Activated T-cell treated with anti-CD3 and anti-CD28 coated beads, Interleukin-2, amount 50 U/mL, for 48 hours (primary cell): ENCODE measurements at places on chromosomes 11 and 22.

- no peak for DNase-seq
Observed at GRCh38 chr11:114496915-114497314, 57.6 kb downstream of the REXO2 start.

- DNase-seq: no peak
Observed at GRCh38 chr22:49253656-49254055, 574.0 kb downstream of the BRD1 start.

DNA sequence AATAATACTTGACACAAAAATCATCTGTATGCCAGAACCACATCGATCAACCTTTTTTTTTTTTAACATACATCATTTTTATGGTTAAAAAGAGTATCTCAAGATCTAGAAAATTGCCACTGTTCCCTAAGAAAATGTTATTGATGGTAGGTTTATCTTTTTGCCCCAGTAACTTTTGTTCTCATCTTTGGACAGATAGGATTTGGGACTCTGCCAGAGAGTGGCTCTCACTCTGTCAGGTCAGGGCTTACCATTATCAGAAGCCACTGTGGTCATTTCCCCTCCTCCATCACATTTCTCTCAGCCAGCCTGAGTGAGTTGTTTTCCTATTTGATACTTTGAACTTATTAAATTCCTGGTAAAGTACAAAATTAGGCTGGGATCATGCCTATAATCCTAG, 47.9 kb upstream of the YWHAH start:
- DNase-seq: no peak

- no peak for DNase-seq
Observed at GRCh38 chr11:17878743-17879142, 134.1 kb downstream of the SERGEF start.

- DNase-seq: no peak
Observed at GRCh38 chr11:102158164-102158735, 48.0 kb downstream of the YAP1 start.

DNA sequence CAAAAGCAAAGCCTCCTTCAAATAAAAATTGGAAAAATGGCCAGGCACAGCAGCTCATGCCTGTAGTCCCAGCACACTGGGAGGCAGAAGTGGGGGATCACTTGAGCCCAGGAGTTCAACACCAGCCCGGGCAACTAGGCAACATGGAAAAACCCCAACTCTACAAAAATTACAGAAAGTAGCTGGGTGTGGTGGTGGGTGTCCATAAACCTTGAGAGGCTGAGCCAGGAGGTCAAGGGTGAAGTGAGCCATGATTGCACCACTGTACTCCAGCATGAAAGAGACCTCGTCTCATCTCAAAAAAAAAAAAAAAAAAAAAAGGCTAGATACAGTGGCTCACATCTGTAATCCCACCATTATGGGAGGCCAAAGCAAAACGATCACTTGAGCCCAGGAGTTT, 22.3 kb downstream of the DDX6 start:
- DNase-seq: no peak

GRCh38 chr22:46480396-46480795, 57.0 kb downstream of the CELSR1 start:
- DNase-seq: no peak

GRCh38 chr11:128515826-128516778, 71.3 kb downstream of the ETS1 start:
- DNase-seq: no peak

GRCh38 chr11:46381819-46382645, 563 bp downstream of the MDK start:
- no peak for DNase-seq

GRCh38 chr11:44388828-44389657, 79.1 kb upstream of the ALX4 start:
- no peak for DNase-seq

DNA sequence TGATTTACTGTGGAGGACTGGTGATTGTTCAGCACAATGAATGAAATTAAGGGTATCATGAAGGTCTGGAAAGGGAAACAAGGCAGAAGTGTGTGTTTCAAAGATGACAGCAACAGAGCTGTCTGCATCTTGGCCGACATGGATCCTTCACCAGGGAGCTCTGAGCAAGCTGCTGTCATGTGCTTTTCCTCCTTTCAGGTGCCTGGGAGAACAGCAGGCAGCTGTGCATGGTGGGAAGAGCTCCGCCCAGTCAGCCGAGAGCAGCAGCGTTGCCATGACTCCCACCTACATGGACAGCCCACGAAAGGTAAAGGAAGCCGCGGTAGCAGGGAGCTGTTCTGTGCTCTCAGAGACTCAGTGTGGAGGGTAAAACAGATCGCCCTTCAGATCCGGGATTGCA, 87.1 kb upstream of the YWHAH start:
- no peak for DNase-seq

DNA sequence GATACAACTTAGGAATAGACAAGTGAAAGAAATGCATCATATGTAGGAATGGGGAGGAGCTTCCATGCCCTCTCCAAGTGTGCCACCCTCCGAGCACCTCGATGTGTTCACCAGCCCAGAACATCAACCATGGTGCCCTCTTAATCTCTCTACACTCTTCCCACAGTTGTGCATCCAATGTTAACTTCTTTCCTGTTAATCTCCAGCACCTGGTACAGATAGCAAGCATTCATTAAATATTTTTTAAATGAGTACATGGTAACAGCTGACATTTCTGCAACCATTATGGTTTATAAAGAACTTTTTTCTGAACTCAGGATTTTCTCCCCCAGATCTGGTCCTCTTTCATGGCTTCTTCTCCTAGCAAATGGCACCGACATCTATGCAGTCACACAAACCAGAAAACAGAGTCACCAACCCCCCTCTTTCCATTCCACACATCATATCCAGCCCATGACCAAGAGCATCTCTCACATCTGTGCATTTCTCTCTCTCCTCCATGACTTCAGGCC, 118.1 kb upstream of the CLPB start:
- DNase-seq: no peak

GRCh38 chr22:35150183-35151107, 84.5 kb downstream of the ISX start:
- DNase-seq: peak; percentile 84

- DNase-seq: peak; percentile 61
Observed at GRCh38 chr22:35631597-35631996, 14.5 kb upstream of the MB start.

DNA sequence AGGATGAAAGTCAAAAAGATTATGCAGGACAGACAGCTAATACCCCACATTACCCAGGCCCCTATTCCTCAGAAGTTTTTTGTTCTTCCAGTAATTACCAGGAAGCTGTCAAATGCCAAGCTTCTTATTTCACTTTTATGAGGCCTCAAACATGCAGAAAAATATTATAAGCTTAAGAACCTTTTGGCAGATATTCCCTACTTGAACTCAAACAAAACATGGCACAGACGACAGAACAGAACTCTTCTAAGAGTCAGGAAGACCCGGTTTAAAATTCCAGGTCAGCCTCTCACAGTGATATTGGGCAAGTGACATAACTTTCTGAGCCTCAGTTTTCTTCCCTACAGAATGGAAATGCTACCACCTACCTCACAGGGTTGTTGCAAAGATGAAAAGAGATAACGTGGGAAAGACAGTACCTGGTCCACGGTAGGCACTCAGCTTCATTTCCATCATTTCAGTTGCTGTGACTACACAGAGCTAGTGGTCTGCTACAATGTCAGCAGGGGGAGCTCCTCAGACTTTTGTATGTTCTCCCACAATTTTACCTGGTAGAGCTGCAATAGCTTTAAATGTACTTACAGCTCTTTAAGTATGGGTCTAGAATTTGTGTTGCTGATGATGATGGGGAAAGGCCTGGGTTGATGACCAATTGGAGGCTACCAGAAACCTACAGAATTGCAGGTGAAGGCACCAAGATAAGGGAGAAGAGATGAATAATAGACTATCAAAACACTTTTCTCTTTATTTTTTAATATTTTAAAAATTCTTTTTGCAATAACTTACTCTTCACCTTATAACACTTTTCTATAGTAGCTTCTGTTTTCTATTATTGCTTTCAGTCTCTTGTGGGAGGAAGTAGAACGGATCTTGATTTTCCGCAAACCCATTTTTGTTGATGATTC, 98.3 kb upstream of the CHRM4 start:
- DNase-seq: no peak

DNA sequence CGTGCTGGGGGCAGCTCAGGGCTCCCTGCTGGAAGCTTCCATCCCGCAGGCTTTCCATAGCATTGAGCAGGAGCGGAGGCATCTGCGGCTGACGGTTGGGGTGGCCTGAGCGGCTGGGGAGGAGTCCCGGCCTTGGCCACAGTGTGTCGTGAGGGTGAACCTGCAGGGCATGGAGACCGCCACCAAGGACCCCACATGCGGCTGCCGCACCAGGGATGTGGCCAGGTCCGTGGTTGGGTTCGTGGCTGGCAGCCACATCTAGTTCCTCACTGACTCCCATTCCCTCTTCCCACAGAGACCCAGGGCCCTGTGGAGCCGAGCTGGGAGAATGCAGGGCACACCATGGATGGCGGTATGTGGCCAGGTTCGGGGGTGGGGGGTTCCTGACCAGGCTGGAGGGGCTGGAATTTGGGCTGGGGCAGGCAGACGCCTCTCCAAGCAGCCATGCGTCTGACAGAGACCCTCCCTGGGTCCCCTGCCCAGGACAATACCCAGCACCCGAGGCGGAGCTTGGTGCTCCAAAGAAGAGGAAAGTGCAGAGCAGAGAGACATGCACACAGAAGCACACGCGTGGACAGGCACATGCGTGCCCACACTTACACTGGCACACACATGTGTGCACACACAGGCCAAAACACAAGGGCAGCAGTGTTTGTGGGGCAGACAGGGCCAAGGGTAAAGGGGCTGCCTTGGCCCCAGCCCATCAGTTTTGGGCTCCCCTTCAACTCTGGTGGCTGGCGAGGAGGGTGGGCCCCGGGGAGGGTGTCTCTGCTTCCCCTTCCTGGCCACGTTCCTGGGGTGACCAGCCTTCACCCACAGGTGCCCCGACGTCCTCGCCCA, 2.7 kb downstream of the MUC5B start:
- DNase-seq: no peak

DNA sequence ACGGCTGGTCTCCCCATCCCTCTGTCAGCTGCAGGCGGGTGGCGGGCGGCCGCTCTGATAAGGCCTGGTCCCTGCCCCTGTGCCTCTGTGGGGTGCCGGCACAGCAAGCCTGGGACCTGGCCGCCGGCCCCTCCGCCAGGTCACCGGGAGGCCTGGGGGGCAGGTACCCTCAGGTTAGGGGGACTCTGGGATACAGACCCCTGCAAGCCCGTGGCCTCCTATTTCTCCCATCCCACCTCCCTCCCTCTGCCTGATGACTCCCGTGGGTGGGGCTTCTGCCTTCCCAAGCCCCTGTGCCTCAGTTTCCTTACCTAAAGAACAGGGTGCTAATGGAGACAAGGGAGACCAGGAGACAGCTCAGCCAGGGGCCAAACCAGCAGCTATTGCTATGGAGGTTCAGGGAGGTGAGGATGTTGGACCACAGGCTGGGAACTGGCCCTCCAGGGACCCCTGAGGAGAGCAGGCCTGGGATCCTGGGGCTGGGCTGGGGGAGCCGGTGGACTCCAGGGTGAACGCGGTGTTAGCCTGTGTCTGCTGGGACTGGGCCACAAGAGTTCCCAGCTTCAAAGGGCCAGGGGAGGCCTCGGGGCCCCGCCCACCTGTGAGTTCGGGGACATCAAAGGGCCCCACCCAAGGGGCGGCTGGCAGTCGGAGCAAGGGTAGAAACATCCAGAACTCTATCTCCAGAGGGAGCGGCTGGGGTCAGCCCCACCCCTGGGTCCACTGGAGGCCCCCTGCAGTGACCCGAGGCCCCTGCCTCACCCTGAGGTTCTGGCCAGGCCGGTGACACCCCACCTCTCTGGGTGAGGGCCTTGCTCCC, 32.0 kb upstream of the TH start:
- DNase-seq: no peak

DNA sequence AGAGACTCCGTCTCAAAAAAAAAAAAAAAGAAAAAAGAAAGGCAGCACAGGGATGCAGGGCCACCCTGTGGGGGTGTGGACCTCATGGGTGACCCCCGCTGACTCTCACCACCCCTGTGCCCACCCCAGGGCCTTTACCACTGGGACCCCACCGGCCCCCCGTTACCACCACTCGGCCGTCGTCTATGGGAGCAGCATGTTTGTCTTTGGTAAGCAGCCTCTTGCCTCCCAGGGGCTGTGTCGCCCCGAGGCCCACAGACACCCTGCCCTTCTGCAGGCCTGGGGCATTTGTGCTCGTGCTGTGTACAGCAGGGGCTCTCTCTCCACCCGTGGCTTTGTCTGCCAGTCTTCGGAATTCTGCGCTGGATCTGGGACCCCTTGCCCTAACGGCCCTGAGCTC, 5.3 kb downstream of the LZTR1 start:
- no peak for DNase-seq

DNA sequence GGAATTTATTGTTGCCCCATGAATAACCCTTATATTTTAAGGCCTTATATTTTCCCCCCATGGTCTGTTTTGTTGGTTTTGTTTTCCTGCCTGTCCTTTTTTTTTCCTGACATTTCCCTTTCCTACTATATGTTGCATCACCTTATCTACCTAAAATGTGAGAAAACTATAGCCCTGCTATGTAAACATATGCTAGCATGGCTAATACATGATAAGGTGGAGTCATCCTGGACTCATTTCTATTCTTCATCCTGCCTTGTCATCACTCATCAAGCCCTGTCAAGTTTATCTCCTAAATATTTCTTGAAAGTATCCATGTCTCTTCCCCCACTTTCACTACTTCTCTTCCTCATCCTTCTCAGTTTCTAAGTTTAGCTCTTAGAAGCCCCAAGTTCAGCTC, 2168.8 kb upstream of the RAG2 start:
- no peak for DNase-seq

DNA sequence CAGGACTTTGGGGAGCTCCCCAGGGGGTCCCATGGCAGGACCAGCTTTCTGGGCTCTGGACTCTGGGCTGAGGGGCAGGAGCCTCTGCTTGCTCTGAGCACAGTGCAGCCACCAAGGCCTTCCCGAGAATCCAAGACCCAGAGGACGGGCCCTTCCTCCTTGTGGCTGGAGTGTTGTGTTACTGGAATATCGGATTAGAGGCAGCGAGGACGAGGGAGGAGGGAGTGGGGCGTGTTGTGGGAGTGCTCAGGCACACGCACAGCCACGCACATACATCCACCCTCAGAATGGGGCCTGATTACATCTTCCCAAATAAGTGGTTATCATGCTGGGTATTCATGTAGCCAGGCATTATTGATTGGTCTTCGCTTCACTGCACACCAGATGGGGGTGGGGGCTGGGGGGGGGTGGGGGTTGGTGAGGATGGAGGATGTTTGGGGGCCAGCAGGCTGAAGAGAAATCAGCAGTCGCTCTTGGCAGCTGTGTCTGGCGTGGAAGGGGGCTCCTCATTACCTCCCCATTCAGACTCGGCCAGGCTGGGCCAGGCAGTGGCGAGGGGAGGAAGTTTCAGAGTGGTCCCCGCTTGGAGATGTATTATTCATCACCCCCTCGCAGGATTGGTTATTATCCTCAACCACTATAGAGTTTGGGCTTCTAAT, 120.9 kb downstream of the ST3GAL4 start:
- no peak for DNase-seq

GRCh38 chr22:21451545-21452520, 15.4 kb upstream of the TMEM191C start:
- DNase-seq: no peak

GRCh38 chr11:45715418-45715817, 50.0 kb upstream of the CHST1 start:
- DNase-seq: no peak
